Stimulated activated CD4-positive, alpha-beta T cell treated with anti-CD3 and anti-CD28 coated beads, TNF-alpha, amount 100 ng/mL, for 24 hours (primary cell): ENCODE measurements at places on chromosomes 2 and 18.

GRCh38 chr2:187528042-187528441 is 26.2 kb downstream of the TFPI start:
- no peak for DNase-seq

DNA sequence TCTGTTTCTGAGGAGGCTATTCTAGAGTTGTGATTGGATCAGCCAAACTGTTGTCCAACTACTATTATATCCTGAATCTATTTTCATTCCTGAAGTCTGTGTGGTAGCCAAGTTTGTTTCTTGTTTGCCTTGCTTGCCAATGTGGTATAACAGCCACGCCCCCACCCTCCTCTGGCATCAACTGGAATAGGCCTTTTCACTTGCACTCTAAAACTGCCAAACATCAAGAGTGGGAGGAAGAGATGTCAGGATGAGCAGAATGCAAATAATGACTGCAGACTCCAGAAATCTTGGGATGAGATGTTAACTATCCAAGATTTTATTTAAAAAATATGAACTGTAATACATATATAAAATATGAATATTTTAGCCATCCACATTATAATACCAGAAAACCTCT is 246.1 kb downstream of the NRXN1 start:
- no peak for DNase-seq

DNA sequence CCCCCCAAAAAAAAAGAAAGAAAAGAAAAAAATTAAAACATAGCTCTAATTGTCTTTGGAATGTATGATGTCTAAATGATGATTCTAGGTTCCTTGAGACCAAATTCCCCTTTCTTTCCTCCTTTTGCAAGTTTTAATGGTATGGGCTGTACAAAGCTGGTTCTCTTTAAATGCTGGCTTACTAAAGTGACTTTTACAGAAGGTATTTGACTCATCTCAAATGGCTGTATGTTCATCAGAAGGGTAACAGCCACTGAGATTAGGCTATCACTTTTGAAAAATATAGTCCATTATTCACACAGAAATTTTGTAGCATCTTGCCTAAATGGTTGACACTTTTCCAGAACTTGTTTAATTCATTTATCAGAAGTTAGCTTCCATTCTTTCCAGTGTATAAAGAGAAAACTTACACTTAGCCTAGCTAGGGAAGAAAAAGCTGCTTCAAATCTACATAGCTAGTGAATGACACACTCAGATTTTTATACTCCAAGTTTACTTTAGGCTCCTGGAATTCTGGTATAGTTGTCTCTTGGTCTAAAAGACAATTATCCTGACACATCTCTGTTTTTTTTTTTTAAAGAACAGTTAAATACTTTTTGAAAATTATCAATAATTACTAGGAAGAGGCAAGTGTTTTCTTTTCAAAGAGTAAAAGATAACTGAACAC is 622.6 kb downstream of the LRP1B start:
- DNase-seq: no peak

- no peak for DNase-seq
Observed at GRCh38 chr2:158716921-158717320, 78.2 kb upstream of the DAPL1 start.

- no peak for DNase-seq
Observed at GRCh38 chr18:22606563-22607283, 189.0 kb upstream of the CTAGE1 start.

DNA sequence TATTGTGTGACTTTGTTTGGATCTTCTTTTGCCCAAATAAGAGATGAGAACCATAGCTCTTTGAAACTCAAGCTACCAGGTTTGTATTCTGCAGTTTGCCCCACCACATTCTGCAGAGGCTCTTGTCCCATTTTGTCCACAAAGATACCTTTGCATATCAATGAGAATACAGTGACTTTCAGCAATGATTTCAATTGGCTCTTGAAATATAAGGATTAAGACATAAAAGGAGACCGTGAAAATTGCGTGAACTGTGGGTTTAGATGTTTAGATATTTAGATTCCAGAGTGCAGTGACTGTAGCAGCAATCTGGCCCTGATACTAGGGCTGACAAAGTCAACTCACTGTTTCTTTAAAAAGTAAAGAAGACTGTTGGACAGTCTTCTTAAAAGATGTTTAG is 146.6 kb upstream of the SP5 start:
- no peak for DNase-seq

DNA sequence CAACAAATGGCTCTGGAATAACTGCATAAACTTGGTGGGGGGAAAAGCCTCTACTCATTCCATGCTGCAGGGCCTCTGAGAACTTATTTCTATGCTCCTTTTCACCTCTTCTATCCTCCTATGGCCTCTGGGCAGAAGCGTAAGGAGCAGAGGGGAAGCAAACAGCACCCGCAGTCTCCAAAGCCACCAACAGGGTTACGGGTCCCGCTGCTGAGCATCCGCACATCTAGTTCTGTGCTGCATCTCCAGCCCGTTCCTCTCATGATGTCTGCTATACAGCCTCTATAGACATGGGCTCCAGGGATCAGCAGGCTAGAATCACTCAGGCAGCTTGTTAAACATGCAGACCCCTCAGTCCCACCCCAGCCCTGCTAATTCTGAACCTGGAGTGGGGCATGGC is 25.9 kb downstream of the PSTPIP2 start:
- no peak for DNase-seq

GRCh38 chr2:190785334-190785733 is 95.3 kb upstream of the GLS start:
- DNase-seq: no peak

DNA sequence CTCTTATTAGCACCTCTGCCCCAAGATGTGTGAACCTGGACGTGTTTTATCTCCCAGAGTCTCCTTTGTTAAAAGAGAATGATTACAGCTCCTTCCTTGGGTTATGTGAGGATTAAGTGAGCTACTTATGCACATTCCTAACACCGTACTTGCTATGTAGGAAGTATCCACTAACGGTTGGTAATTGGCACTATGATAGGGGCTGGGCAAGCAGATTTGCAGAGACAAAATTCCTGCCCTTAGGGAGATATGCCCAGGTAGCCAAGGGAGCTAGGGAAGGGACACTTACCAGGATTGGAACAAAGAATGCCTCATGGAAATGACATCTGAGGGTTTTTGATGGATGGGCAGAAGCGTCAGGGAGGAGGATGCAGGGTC is 11.5 kb upstream of the ALPK2 start:
- DNase-seq: no peak

DNA sequence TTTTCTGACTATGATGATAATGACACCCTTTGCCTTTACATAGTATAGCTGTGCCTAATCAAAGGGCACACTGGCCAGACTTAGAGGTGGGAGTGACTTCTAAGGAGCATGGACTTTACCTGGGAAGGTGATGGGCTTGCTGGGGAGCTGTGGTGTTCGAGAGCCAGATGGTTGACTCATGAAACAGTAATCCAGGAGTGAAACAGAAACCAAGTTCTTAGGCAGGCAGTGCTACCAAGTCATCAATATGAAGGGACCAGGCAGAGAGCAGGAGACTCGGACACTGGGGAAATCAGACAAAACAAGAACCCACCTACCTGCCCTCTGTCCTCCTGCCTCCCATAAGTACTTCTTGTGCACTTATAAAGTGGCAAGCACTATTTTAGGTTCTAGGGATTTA is 430.4 kb downstream of the DLGAP1 start:
- DNase-seq: no peak

- DNase-seq: peak; percentile 27
Observed at GRCh38 chr2:28681158-28681571, 70.5 kb upstream of the PPP1CB start.

- no peak for DNase-seq
Observed at GRCh38 chr2:234670052-234670451, 173.2 kb upstream of the ARL4C start.

DNA sequence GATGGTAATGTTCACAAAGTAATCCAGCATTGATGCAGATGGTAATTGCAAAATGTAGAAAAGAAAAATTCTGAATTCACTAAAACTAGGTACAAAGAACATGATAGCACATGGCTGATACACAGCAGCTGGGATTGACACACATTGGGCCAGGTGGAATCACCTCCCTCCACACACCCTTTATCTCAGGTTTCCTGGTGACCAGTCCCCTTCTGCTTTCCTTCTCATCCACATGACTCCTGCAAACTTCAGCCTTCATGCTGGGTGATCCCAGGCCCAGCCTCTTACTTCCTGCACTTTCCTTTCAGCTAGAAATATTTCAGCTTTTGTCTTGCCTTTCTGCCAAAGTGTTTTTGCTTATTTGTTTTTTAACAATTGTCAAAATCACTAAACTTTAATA is 246.9 kb downstream of the LNPK start:
- DNase-seq: no peak

DNA sequence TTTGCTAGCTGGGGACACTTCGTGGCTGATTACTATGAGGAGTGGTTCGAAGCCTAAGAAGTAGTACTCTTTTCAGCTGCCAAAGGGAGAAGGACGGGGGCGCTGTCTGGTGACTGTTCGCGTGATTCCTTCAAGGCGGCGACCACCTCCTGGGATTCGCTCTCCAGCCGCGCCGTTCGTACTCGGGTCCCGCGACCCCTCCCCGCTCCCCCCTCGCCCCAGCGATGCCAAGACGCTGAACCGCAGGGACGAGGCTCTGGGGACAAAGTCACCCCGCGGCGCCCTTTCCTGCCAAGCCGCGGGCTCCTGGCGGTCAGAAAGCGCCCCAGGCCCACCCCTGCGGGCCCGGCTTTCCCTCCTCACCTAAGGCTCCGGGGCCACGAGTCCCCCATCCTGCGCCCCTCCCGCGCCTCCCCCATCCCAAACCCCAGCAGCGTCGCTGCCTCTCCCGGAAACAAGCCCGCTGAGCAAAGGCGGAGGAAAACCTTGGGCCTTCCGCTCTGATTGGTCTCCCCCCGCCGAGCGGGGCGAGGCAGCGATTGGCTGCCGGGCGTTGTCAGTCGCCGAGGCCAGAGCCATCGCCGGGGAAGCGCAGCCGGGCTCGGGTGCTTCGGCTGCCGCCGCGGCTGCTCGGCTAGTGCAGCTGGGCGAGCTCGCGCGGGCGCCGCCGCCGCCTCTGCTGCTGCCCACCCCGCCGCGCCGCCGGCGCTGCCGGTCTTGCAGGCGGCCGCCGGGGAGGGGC is 404.3 kb downstream of the XIRP2 start:
- no peak for DNase-seq

DNA sequence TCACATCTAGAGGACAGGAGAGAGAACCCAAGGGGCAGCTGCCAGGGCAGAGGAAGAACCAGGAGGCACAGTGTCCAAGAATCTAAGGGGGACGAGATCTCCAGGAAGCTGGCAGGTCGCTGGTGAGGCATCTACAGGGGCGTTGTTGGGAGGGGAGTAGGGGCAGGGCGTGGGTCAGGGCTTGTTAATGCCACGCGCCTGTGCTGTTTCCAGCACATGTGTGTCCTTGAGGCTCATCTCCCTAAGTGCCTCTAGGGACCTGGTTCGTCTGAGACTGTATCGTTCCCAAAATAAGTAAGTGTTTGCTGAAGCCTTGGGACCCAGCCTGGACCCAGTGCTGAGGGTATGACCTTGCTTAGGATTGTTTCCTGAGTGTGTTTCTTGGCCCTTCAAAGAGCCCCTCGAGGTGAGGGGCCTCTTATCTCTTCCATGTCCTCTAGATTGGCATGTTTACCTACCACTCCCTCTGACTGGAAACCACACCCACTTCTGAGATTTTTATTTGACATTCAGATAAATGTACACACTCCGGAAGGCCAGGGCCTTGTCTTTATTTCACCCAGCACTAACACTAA is 22.2 kb downstream of the HK2 start:
- DNase-seq: no peak

GRCh38 chr2:217065695-217066405 is 206.0 kb upstream of the TNP1 start:
- DNase-seq: no peak

DNA sequence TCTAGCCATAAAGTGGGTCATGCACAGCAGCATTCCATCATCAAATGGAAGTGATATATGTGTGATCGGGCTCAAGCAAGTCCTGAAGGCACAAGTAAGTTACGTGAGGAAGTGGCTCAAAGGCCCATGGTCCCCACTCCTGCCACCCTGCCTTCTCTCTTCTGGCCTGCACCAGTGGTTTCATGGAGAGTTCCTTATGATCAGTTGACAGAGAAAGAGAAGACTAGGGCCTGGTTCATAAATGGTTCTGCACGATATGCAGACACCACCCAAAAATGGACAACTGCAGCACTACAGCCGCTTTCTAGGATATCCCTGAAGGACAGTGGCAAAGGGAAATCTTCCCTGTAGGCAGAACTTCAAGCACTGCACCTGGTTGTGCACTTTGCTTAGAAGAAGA is 412.6 kb upstream of the SMIM21 start:
- no peak for DNase-seq

GRCh38 chr18:49744376-49745008 is 68.8 kb downstream of the ACAA2 start:
- no peak for DNase-seq
